AG09309 (cell line): ENCODE measurements at places on chromosomes 4 and X.
A peak's percentile ranks its signal among the peaks of the same experiment; 100 is the strongest.

DNA sequence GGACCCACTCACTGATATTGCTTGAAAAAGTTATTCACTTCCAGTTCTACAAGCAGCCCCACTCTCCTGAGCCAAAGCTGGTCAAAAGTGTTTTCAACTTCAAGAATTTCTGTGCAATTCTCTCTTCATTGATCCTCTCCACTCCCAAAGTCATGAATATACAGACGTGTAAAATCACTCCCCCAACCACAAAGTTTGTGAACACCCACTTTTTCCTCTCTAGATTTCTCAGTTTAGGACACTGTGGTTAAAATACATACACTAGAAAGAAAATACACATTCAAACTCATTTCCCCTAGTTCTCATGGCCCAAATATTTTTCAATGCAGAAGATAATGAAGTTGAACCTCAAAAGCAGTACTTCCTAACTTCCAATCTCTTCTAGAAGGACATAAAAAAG, 116.3 kb downstream of the MSN start:
- DNase-seq: no peak

DNA sequence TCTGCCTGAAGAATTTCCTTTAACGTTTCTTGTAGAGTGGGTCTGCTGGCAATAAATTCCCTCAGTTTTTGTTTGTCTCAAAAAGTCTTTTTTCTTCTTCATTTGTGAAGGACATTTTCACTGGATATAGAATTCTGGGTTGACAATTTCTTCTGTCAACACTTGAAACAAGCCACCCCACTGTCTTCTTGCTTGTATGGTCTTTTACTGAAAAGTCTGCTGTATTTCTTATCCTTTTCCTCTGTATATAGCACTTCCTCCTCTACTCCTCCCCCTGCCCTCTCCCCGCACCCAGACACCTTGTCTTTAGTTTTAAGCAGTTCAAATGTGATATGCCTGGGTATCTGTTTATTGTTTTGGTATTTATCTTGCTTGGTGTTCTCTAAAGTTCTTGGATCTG, 23.3 kb downstream of the SLC9A7 start:
- no peak for DNase-seq

GRCh38 chr4:2135083-2135482, 76.0 kb downstream of the NAT8L start:
- DNase-seq: no peak

DNA sequence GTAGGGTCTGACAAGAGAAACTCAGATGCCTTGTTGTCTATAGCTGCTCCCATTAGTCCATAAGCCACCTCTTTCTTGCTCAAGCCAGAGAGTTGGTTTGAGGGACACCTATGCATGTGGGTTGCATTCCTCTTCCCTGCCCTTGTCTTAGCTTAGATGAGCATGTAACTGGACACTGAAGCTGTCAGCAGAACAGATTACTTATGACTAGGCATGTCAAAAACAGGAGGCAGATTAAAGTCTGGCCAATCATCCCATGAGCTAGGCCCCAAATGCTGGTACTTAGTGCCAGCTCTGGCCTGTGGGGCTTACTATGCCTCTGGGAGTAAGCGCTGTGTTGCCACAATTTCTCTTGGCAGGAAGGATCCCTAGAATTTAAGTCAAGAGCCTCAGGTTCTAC, 215.2 kb downstream of the AR start:
- DNase-seq: no peak

DNA sequence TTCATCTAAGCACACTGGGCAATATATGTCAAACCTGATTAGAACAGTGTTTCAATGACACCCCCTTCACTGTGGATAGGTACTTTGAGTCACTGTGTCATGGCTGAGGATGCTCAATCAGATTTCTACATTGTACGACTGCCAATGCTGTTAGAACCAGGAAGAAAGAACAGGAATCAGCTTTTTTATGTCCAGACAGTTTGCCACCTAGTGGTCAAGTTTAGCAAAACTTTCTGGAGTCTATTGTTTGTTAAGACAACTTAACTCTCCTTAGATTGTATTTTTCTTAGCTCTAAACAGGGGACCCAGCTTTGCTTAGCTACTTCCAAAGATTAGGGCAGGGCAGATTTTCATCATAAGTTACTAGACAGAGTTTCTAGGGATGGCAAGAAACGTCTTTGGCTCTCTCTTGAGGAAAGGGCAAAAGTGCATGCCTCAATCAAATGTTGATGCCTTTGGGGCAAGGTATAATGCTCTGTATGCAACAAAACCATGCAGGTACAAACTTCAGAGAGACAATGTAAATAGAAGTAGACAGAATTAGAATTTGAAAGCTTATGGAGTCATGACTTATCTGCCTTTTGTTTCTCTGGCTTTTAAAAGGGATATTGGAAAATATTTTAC, 40.5 kb upstream of the BMP3 start:
- DNase-seq: peak; percentile 47

- no peak for DNase-seq
These were observed 12.4 kb upstream of the NSG1 start for GRCh38 chr4:4374388-4375098.

- DNase-seq: no peak
These were observed 233.5 kb downstream of the SCFD2 start for GRCh38 chr4:53132132-53132891.

- no peak for DNase-seq
These were observed 2.7 kb downstream of the ACE2 start for GRCh38 chrX:15598026-15598425.

DNA sequence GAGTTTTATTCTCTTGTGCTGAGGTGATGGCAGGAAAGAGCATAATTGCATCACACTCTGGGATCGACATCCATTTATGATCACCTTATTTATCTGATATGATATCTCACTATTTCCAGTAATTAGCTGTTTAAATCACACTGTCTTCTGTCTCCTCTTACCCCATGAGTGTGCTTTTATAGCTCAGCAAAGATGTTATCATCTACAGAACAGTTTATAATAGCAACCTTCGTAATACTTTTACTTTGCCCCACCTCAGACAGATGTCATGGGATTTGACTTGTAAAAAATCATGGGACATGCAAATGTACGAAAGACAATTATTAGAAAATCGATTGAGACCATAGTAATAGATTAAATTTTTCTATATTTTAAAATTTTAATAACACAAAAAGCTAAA, 1122.3 kb upstream of the PCDH10 start:
- DNase-seq: no peak

DNA sequence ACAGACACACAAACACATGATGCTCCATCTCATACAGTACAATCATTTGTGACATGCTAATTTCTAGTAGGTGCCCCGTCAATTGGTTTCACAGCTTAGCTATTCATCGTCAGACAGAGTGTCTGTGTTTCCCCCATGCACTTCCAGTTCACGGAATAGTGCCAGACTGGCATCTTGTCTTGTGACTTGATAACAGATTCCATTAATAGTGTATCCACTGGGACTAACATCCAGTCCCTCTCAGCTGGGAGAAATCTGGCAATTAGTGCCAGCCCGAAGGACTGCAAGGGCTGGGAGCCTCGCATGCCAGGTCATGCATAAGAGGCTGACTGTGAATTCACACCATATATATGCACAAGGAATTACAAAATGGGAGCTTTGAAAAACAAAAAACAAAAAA, 20.2 kb upstream of the GATB start:
- no peak for DNase-seq

- no peak for DNase-seq
These were observed 199.9 kb downstream of the ENOX2 start for GRCh38 chrX:130702867-130703707.

DNA sequence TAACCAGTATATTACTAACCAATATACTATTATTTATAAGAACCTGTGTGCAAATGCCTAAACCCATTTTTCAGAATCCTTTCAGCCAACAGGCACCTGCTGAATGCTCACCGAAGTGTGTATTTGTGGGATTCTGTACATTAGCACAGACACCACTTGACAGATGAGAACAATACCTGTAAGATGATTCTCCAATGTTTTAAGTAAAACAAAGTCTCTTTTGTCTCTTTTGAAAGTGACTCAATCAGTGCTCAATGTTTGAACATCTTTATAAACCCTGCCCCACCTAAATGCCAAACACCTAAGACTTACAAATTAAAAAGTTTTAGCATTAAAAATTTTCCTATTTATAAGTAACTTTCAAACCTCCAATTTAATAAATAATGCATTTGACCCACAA, 763 bp downstream of the ASB9 start:
- DNase-seq: no peak

GRCh38 chrX:51847463-51847862, 46.0 kb upstream of the MAGED1 start:
- no peak for DNase-seq

- DNase-seq: no peak
These were observed 220.2 kb downstream of the ASMT start for GRCh38 chrX:1835056-1835455.

DNA sequence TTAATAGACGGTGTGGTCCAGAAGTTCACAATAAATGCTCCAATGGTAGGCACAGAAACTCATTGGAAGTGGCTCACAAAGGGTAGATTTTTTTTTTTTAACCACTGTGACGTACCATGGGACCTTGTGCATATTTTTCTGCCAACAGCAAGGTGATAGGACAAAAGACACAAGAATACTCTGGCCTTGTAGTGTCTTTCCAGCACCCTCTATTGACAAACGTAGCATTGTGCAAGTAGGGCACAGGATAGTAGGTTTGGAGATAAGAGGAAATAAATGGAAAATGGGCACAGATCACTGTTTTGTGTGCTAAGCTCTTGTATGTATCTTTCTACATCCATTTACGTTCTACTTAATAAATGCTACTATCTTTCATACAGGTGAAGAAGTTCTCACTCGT, 2054.9 kb downstream of the PCDH7 start:
- DNase-seq: no peak

DNA sequence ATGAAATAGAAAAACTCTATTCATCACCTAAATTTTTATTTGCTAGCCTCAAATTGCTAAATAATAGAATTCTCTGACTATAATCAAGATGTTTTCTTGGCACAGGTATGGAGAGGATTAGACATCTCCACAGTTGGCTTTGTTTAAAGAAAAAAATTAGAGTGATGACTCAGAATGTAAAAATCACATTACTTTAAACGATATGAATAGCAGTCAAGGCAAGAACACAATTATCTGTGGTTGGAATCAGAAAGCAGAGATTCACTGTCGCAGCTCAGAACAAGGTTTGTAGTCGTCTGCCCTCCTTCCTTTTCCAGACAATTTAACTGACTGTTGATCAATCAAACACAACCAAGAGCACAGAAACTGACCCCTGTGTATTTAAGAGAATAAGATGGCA, 32.2 kb upstream of the CCKAR start:
- DNase-seq: peak; percentile 57

- peak; percentile 16 for DNase-seq
These were observed 1420.1 kb upstream of the TENM3 start for GRCh38 chr4:180823108-180823507.

GRCh38 chrX:41087201-41087600, 2.0 kb downstream of the USP9X start:
- no peak for DNase-seq

DNA sequence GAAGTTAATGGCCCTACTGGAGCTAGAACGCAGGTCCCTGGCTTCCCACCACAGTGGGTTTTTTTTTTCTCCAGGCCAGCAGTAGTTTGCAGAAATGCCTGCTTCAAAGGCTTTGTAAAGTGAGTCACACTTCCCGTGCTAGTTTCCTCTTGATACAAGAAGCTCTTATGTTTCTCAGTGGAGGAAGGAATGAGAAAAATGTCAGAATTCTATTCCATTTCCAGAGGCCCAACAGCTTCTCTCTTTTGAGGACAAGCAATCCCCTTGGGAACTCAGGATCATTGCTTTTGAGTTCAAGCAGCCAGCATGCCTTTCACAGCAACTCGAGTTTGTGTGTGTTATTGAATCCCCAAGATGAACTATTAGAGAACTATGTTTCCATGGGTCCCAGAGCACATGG, 134.3 kb downstream of the GUCY2F start:
- no peak for DNase-seq

DNA sequence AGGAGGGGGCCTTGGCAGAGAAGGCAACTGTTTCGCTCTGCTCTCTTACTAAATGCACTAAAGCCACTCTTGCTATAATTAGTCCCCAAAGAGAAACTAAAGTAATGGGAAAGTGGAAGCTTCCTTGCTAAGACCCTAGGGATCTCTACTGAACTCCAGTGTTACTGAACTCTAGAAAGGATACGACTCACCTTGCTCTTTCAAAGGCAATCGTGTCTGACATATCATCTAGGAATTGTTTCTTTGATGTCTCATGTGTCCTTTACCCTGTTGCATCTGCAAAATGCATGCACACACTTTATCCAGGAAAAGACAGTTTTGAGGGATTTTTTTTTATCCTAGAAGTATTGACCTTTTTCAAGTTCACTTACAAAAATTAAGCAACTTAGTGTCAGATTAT, 148.1 kb upstream of the FAM9B start:
- DNase-seq: no peak

GRCh38 chrX:10327651-10328050, 170.9 kb downstream of the CLCN4 start:
- no peak for DNase-seq

DNA sequence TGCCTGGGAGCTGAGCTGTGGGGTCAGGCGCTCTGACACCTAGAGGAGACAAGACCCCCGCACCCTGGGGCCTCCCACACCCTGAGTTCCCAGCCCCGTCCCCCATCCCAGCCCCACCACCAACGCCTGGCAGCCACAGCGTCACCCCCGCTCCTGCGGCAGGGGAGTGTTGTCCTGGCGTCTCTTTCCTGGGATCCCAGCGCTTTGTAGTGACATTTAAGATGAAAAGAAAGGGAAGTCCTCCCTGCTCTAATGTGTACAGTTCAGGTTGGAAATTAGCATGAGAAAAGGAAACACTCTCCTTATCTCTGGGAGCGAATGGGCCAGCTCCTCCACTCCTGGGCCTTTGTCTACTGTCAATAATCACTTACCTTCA, 112.1 kb downstream of the FAM53A start:
- no peak for DNase-seq

GRCh38 chrX:39893417-39894338, 204.1 kb downstream of the BCOR start:
- DNase-seq: no peak

- DNase-seq: no peak
These were observed 54.4 kb downstream of the IRF2 start for GRCh38 chr4:184419976-184420375.

GRCh38 chr4:182242787-182243186, 415 bp upstream of the TENM3 start:
- DNase-seq: no peak

GRCh38 chr4:168131196-168131595, 38.9 kb downstream of the ANXA10 start:
- DNase-seq: no peak

DNA sequence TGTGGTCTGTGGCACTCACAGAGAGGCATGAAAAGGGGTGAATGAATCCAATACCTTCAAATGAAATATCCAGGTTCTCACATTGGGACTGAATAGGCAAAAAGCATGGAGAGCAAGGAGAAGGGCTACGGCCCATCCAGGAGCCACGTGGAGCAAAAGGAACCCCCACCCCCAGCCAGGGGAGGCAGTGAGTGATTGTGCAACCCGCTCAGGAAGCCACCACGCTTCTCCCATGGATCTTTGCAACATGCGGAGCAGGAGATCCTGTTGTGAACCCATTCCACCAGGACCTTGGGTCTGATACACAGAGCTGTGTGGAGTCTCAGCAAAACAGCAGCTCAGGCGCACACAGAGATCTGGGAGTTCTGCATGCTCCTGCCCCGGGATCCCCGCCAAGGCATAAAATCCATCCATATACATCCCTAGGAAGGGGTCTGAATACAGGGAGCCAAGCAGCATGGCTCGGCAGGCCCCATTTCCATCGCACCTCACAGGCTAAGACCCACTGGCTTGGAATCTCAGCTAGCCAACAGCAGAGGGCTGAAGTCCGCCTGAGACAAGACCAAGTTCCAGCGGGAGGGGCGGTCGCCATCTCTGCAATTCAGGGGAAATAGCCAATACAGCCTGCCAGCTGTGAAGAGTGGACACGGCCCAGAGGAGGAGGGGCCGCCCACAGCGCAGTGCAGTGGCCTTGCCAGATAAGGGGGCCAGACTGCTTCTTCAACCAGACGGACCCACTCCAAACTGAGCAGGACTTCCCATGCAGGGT, 80.2 kb downstream of the FGF16 start:
- no peak for DNase-seq
